Type B pancreatic cell (in vitro differentiated cells): ENCODE measurements at places on chromosomes 13 and 19. TPM values are rescaled to one million over a fixed set of nuclear protein-coding genes. Genes with fewer than 3 reads are reported as not detected.

DNA sequence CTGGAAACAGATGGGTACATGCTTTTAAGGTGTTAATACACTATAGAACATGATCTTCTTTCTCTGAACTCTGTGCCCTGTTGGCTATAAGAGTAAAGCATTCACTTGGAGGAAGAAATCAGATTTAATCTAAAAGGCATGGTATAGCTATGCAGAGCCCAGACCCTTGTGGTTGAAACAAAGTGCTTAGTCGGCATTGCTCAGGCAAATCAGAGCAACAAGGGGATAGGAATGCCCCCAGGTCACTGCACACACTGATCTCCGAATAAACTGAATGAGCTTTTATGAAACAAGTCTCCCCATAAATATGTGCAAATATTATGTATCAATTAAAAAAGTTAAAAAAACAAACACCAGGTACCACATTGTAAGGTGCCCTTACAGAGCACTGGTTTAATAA, 52.0 kb upstream of the RGCC start:
- no peak for DNase-seq

The ARL11 gene
- total RNA-seq = 0.83 TPM in 1 of 2 replicates, not detected in the other

GRCh38 chr13:96093296-96094006, 3.5 kb downstream of the HS6ST3 start:
- no peak for DNase-seq

DNA sequence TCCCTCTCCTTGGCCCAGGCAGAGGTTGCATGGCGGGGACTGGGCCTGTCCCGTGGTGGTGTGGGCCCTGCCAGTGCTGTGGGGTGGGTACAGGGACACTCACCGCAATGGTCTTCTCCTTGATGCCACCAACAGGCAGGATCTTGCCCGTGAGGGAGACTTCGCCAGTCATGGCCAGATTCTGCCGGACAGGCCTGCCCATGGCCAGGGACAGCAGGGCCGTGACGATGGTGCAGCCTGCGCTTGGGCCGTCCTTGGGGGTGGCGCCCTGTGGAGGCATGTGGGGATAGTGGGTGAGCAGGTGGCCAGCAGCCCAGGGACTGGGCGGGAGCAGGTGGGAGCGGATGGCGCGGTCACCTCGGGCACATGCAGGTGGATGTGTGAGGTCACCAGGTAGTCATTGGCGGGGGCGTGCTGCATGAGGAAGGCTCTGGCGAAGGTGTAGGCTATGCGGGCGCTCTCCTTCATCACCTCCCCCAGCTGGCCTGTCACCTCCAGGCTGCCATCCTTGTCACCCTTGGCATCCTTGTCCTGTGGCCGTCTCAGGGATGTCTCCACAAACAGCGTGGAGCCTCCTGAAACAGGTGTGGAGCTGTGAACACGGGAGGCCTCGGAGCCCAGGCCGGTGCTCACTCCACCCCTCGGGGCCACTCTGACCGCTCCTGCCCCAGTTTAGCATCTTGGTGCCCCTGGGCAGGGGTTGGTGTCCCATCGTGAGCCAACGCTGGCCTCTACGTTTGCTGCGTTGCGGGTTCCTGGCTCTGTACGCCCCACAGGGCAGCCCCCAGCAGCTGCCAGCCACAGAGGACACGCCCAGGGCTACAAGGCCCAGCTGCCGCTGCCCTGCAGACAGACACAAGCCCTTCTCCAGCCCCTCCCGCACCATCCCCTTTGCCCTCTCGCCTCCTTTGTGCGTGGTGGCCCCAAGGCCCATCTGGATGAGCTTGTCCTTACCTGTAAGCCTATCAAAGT, 3.4 kb downstream of the RPL36 start:
- no peak for DNase-seq

GRCh38 chr13:93752541-93752940, 525.9 kb downstream of the GPC6 start:
- no peak for DNase-seq

GRCh38 chr13:59706101-59706976, 457.4 kb downstream of the DIAPH3 start:
- no peak for DNase-seq

DNA sequence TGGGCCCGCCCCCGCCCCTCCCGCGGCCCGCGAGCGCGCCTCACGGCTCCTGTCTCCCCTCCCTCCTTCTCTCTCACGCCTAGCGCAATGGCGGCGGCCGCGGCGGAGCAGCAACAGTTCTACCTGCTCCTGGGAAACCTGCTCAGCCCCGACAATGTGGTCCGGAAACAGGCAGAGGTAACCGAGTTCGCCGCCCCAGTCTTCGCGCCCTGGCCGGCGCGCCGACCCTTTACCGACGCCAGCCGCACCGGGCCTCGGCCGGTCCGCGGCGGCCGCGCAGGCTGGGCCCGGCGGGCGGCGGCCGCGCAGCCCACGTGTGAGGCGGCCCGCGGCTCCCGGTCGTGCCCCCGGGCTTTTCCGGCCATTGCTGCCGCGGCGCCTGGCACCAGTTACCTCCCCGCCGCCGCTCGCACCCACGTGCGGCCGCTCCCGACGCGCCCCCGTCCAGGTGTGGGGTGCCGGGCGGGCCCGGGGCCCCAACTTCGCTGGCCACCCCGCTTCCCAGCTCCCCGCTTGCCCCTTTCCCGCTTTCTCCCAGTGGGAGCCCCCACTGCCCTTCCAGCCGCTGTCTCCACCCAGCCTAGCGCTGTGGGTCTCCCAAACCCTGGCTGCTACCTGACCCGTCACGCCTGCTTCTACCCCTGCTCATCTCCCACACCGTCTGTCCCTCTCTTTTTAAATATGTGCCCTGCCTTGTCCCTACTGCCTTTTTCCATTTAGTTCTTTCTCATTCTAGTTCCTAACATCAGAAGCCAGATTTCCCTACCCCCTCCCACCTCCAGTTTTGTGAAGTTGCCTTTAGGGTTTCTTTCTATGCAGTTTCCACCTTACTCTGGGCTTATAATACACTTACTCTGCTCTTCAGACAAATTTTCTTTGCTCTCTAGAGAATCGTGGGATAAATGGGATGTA, 23.4 kb downstream of the IPO5 start:
- DNase-seq = no peak

GRCh38 chr19:1811942-1812425, at the start of gene ATP8B3:
Gene ATP8B3 (minus strand): TSS chr19:1812276. CDS start chr19:1811736, 540 bp downstream.
- DNase-seq = no peak

GRCh38 chr13:23271331-23271730, 90.6 kb downstream of the SGCG start:
- no peak for DNase-seq

- DNase-seq = no peak
Measured at GRCh38 chr19:35897706-35898451, 2.5 kb downstream of the NFKBID start.

DNA sequence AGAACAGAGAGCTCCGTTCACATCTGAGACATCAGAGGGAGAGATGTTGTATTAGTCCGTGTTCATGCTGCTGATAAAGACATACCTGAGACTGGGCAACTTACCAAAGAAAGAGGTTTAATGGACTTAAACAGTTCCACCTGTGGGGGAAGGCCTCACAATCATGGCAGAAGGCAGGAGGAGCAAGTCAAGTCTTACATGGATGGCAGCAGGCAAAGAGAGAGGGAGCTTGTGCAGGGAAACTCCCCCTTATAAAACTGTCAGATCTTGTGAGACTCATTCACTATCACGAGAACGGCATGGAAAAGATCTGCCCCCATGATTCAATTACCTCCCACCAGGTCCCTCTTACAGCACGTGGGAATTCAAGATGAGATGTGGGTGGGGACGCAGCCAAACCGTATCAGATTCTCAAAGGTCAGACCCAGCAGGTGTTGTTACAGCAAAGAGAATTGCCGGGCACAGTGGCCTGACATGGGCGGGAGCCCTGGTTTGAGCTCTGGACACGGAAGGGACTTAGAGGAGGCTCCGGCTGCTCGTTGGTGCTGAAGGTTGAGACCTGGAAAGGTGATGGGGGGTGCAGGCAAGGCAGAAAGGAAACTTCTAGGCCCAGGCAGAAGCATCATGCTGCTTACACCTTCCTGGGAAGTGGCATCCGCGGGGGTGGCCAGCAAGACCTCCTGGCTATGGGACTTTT, 33.1 kb downstream of the PEX11G start:
- DNase-seq = no peak

DNA sequence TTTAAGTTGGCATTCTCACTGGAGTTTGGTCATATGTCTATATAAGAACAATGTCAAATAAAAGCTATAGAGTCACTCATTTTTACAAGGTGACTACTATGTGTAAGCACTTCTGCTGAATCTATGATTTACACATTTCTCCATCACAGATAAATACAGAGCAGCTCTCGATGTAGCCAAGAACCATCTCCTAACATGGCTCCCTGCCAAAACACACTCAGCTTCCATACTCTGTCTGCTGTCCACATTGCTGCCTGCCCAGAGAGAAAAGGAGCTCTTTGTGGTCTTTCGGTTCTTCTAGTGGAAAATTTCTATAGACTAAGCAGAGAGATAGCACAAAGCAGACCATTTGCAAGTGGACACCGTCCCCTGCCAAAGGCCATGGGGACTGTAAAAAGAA, 190.9 kb upstream of the KLF12 start:
- DNase-seq = no peak
